ENCODE measurements at places on chromosomes 1 and 21.

- DNase-seq: peak; percentile 8
Measured at GRCh38 chr1:94979656-94980581, 53.0 kb upstream of the CNN3 start.

DNA sequence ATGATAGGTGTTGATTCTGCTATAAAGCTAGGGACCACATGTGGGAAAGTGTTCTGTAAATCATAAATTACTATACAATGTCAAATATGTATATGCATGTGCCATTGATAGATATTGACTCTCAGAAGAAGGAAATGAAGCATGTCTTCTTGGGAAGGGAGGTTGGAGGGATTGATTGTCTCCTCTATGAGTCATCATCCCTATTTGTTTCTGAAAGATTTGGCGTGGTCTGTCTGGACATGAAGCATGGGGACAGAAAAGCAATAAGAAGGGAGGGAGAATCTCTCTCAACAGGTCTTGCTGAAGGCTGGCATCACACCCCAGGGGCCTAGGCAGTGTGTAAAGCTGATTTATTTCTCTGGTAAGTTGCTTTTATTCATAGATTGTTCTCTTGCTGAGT is 98.0 kb upstream of the KCNJ6 start:
- no peak for DNase-seq

DNA sequence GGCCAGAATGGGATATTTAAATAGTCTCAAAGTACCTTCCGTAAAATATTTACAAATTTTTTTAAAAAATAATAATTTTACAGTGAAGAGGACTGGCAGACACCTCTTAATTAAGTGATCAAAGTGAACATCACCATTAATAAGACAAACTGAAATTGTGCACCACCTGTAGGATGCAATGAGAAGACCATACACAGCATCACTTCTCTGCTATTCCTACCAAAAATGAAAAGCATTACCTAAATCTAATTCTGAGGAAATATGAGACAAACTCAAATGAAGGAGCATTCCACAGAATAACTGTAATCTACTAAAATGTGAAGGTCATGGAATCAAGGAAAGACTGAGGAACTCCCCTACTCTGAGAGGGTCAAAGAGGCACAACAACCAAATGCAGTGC is 68.2 kb upstream of the PRDX6 start:
- no peak for DNase-seq

DNA sequence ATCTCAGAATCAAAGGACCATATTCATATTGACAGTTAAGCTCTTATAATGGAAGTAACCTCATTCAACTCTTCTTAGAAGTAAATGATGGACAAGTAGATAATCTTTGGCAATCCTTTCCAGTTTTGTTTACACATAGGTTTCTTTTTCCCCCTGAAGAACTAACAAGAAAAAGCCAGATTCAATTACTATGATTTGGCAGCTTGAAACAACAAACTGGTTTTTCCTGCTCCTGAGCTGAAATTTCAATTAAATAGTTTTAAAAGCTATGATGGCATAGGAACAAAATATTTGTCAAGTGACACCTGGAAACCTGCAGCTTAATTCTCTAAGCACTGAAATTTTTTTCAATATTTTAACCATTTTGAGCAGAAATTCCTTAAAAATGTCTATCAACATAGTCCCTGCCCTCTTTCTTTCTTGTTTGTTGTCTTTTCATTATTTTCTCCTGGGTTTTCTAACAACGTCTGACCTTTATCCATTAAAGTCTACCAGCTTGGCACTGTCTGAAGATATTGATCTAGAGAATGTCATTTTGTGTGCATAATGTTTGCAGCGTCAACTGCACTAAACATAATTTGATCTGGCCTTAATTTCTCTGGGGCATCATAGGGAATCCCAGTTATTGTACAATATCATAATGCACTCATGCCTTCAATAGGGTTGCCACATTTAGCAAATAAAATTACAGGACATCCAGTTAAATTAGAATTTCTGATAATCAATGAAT is 4.0 kb upstream of the SLC35A3 start:
- no peak for DNase-seq

GRCh38 chr1:177270863-177271262 is 100.1 kb downstream of the BRINP2 start:
- peak; percentile 35 for DNase-seq

DNA sequence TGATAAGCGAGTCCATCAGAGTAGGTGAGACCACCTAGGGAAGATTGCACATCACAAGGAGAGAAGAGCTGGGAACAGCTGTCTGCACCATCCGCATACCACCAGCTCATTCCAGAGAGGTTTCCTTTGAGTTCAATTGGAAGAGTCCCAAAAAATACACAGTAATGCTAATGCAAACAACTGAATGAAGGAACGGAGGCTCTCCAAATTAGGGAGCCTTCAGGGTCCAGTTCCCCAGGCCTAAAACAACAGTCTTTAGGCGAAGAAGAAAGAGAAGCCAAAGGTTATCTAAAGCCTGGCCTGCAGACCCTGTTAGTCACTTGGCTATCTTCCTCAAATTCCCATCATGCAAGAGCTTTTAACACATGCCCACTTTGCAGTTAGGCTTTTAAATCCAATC is 246.4 kb downstream of the PBX1 start:
- no peak for DNase-seq

Data from GM23248 (cell line).